ENCODE measurements at places on chromosomes 2 and 18.
A peak's percentile ranks its signal among the peaks of the same experiment; 100 is the strongest.

- DNase-seq, result no peak
Measured at GRCh38 chr2:146370826-146371225, 1474.0 kb upstream of the ACVR2A start.

DNA sequence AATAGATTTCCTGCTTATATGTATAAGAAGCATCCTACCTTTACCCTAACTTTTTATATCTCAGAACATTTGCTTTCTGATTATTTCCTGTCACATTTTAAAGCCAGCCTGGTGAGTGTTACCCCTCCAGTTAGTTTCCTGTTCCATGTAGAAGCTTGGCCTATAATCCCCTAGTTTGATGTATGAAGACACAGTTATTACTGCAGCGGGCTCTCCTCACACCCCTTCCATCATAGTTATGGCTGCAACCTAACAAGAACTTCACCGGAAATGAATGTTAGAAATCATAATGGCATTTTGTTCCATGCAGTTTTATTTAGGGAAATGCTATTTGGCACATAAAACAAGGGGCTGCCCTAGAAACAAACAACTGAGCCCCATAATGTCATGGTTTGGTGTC is 400.2 kb upstream of the SETBP1 start:
- no peak for DNase-seq

DNA sequence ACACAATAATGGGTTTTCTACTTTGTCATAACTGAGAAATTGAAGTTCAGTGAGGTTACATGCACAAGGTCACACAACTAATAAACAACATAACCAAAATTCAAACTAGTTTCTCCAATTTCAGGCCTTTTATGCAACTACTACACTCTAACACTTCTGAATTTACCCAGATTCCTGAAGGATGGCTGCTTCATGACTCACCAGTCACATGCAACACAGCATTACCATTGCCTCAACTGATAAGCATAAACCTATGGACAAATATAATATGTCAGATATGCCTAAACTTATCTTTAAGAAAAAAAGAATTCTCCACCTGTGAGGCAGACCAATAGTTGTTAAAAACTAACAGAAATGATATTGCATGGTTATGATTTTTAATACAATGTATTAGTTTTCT is 586.5 kb upstream of the SLC8A1 start:
- DNase-seq, result peak; percentile 7

DNA sequence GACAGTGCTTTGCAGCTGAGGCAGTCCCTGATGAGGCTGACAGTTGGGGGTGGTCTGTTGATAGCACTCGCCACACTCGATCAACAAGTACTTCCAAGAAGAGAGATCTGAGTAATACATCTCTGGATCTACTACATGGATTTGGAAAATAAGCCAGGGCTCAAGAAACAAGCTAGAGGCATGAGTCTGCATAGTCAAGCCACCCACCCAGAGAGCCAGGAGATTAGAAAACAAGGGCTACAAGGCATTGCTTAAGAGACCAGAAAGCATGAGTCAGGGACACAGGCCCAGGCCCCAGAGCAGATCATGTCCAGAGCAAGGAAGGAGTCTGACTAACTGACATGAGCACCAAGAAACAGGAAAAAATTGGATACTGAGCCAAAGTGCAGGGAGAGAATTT is 196.9 kb upstream of the CWC22 start:
- peak; percentile 84 for DNase-seq

GRCh38 chr2:147660680-147661079 is 184.1 kb upstream of the ACVR2A start:
- DNase-seq, result no peak
